ENCODE measurements at places on chromosomes 4 and X. TPM values are rescaled to one million over a fixed set of nuclear protein-coding genes. Genes with fewer than 3 reads are reported as not detected.
A peak's percentile ranks its signal among the peaks of the same experiment; 100 is the strongest.

BEX5 gene
- polyA plus RNA-seq, result not detected

DNA sequence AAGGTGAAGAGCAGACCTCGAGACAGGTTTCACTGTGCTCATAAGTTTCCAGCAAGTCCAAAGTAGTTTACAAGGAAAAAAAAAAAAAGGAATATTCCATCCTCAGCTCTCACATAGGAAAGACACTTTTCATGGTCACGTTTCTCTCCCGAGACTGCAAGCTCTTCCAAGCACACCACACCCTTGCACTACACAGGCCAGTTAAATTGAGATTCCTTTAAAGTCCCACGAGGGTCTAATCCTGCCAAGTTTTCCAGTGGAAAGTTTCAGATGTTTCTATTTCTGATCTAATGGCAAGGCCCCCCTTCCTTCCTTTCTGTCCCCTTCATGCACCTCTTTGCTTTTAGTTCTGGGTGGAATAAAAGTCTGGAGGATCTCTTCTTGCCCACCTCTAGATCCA is 67.9 kb upstream of the PCDH19 start:
- H3K4me3 ChIP-seq, result no peak overlapping the region
- DNase-seq, result no peak
- no peaks in the 10 kb centered on the region for H3K4me1 ChIP-seq
- H3K27me3 ChIP-seq, result no peaks in the 10 kb centered on the region
- H3K27ac ChIP-seq, result no peak overlapping the region

- no peak for DNase-seq
- no peaks in the 10 kb centered on the region for H3K27me3 ChIP-seq
- H3K4me3 ChIP-seq, result no peak overlapping the region
- H3K27ac ChIP-seq, result no peak overlapping the region
- H3K4me1 ChIP-seq, result no peaks in the 10 kb centered on the region
Measured at GRCh38 chrX:31547416-31547815, 475.6 kb upstream of the FTHL17 start.

GRCh38 chr4:72377491-72378194 is 191.4 kb downstream of the ADAMTS3 start:
- H3K36me3 ChIP-seq, result no peaks in the 10 kb centered on the region
- H3K4me1 ChIP-seq, result no peaks in the 10 kb centered on the region
- DNase-seq, result no peak
- H3K4me3 ChIP-seq, result no peak overlapping the region
- H3K27me3 ChIP-seq, result no peaks in the 10 kb centered on the region
- H3K27ac ChIP-seq, result no peak overlapping the region

PDE5A gene
- polyA plus RNA-seq, result 0.82 TPM

- no peaks in the 10 kb centered on the region for H3K4me1 ChIP-seq
- H3K36me3 ChIP-seq, result no peaks in the 10 kb centered on the region
- H3K4me3 ChIP-seq, result no peak overlapping the region
- H3K27me3 ChIP-seq, result no peaks in the 10 kb centered on the region
- no peak overlapping the region for H3K27ac ChIP-seq
Measured at GRCh38 chrX:139758250-139758649, 50.3 kb upstream of the MCF2 start.

GRCh38 chr4:175671491-175671934 is 140.6 kb downstream of the GPM6A start:
- no peaks in the 10 kb centered on the region for H3K4me1 ChIP-seq
- no peak overlapping the region for H3K27ac ChIP-seq

DNA sequence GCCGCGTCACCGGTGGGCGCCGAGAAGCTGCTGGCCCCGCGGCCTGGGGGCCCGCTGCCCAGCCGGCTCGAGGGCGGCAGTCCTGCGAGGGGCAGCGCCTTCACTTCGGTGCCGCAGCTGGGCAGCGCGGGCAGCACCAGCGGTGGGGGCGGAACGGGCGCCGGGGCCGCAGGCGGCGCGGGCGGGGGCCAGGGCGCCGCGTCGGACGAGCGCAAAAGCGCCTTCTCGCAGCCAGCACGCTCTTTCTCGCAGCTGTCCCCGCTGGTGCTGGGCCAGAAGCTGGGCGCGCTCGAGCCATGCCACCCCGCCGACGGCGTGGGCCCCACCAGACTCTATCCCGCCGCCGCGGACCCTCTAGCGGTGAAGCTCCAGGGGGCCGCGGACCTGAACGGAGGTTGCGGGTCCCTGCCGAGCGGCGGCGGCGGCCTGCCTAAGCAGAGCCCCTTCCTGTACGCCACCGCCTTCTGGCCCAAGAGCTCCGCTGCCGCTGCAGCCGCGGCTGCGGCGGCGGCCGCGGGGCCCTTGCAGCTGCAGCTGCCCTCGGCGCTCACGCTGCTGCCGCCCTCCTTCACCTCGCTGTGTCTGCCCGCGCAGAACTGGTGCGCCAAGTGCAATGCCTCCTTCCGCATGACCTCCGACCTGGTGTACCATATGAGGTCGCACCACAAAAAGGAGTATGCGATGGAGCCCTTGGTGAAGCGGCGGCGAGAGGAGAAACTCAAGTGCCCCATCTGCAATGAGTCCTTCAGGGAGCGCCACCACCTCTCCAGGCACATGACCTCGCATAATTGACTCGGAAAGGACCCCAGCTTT is 5.6 kb downstream of the PRDM8 start:
- DNase-seq, result no peak
- no peak overlapping the region for H3K27ac ChIP-seq
- peaks cover 13% of the 10 kb centered on the region for H3K27me3 ChIP-seq
- no peaks in the 10 kb centered on the region for H3K36me3 ChIP-seq

DNA sequence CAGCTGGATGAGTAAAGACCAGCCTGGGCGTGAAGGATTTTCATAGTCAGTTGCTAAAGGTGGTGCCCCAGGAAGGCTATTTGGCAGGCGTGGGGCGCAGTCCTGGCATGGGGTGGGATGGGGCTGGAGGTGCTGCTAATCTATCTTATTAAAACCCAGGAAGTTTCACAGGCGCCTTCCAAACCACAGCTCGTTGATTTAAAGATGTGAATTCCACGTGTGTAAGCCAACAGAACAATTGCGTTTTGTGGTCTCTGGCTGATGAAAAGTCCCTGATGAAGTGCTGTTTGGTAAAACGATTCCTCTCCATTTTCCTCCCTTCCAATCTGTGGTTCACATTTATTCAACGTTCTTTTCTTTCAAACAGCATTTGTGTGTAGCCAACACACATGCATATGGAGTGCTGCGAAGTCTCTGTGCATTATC is 105.0 kb downstream of the TBL1X start:
- H3K4me1 ChIP-seq, result peaks cover 16% of the 10 kb centered on the region
- no peak overlapping the region for H3K27ac ChIP-seq
- no peak overlapping the region for H3K4me3 ChIP-seq
- H3K27me3 ChIP-seq, result no peaks in the 10 kb centered on the region
- no peaks in the 10 kb centered on the region for H3K36me3 ChIP-seq
- no peak for DNase-seq

DNA sequence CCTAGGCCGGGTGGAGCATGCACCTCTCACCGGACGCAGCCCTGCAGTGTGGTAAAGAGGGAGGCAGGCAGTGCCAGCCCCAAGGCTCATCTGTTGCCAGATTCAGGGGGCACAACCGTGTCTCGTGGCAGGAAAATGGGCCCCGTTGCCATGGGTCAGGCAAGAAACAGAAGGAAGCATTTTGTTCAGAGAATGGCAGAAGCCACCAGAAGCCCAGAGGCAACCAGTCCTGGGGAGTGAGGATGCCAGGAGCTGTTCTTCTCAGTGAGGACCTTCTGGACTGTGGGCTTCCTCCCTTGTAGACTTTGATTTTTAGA is 12.5 kb upstream of the UVSSA start:
- no peak for DNase-seq
- H3K4me3 ChIP-seq, result no peak overlapping the region
- peaks cover 47% of the 10 kb centered on the region for H3K36me3 ChIP-seq
- peaks cover 19% of the 10 kb centered on the region for H3K4me1 ChIP-seq

DNA sequence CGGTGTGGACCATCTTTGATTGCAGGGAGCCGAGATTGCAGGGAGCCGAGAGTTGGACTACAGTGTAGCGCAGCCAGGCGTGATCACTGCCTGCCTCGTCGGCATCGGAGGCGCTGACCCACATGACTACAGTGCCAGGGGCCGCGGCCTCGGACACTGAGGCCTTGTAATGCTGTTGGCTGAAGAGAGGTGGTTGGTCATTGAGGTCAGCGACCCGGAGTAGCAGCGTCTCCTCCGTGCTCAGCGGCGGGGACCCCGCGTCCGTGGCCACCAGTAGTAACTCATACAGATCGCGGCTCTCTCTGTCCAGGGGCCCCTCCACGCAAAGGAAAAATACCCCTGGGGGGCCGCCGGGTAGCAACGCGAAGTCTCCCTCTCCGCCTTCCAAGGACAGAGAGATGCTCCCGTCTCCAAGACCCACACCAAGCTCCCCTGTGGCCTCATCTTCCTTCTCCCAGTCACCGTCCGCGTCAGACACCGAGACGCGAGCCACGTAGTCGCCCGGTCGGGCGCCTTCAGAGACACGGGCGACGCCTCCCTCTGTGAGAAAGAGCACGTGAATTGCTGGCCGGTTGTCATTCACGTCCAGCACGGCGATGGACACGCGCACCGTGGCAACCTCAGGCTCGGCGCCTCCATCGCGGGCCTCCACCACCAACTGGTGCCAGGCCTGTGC is 1.9 kb downstream of the DCHS2 start:
- H3K27ac ChIP-seq, result no peak overlapping the region
- H3K4me1 ChIP-seq, result peaks cover 8% of the 10 kb centered on the region
- no peak overlapping the region for H3K4me3 ChIP-seq
- H3K36me3 ChIP-seq, result no peaks in the 10 kb centered on the region
- peaks cover 82% of the 10 kb centered on the region for H3K27me3 ChIP-seq
- DNase-seq, result no peak

GRCh38 chr4:13762130-13762529 is 134.6 kb upstream of the BOD1L1 start:
- no peaks in the 10 kb centered on the region for H3K27me3 ChIP-seq
- no peaks in the 10 kb centered on the region for H3K36me3 ChIP-seq
- no peak overlapping the region for H3K27ac ChIP-seq
- DNase-seq, result no peak
- no peak overlapping the region for H3K4me3 ChIP-seq

GRCh38 chrX:48003367-48003757 is 427 bp downstream of the ZNF182 start:
- peak; percentile 9 for DNase-seq
- H3K4me3 ChIP-seq, result peak overlapping the region; percentile 82
- H3K27ac ChIP-seq, result peak overlapping the region; percentile 94
- no peaks in the 10 kb centered on the region for H3K27me3 ChIP-seq

CT47B1 gene
- not detected for polyA plus RNA-seq

DNA sequence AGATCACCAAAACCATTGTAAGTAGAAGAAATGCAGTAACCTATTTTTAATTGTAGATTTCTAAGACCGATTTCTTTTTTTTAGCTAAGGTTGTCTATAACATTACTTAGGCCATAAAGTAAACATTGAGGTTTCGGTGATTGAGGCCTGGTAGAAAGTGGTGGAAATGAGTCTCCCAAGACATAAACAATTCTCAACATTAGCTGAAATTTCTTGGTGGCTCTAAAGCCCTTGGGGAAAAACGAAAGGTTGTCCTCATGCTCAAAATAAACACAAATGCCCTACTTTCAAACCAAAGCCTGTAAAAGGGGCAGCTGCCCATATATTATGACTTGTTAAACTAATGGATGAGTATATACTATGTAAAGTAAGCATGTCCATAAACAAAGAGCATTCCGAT is 98.8 kb downstream of the SCFD2 start:
- no peak overlapping the region for H3K27ac ChIP-seq
- no peak for DNase-seq
- peaks cover 2% of the 10 kb centered on the region for H3K36me3 ChIP-seq
- H3K4me3 ChIP-seq, result no peak overlapping the region
- H3K27me3 ChIP-seq, result no peaks in the 10 kb centered on the region
- H3K4me1 ChIP-seq, result no peaks in the 10 kb centered on the region

DNA sequence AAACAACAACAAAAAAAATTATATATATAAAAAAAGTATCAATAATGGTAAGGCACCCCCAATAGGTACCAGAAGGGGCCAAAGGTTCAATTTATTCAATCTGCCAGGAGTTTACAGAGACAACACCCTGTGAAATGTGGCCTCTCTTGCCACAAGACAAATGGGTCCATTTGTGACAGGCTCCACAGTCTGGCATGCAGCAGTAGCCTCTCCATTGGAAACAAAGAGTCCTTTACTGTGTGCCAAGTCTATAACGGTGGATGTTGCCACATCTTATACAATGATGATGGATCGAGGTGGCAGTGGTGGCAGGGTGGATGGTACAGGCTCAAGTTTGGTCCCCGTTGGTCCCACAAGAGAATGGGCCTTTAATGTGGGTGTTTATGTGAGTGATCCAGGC is 70.1 kb upstream of the SH3RF1 start:
- H3K27ac ChIP-seq, result no peak overlapping the region
- H3K36me3 ChIP-seq, result no peaks in the 10 kb centered on the region
- no peak for DNase-seq
- no peaks in the 10 kb centered on the region for H3K4me1 ChIP-seq
- no peak overlapping the region for H3K4me3 ChIP-seq
- H3K27me3 ChIP-seq, result no peaks in the 10 kb centered on the region

DNA sequence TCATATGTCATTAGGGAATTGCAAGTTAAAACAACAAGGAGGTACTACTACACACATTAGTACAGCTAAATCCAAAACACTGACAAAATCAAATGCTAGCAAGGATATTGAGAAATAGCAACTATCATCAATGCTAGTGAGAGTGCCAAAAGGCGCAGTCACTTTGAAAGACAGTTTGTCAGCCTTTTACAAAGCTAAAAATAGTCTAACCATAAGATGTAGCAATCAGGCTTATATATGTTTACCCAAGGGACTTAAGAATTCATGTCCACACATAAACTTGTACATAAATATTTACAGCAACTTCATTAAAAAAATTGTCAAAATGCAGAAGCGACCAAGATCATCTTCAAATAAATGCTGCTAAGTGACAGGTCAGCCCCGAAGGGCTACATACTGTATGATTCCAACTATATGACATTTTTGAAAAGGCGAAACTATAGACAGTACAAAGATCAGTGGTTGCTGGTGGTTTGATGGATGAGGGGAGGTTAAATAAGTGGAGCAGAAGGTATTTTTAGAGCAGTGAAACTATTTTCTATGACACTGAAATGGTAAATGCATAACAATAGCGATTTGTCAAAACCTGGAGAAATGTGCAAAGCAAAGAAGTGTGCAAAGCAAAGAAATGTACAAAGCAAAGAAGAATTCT is 704.8 kb downstream of the ARAP2 start:
- no peaks in the 10 kb centered on the region for H3K27me3 ChIP-seq
- H3K4me1 ChIP-seq, result no peaks in the 10 kb centered on the region
- no peaks in the 10 kb centered on the region for H3K36me3 ChIP-seq
- no peak for DNase-seq

PGAM4 gene
- not detected for polyA plus RNA-seq
